ENCODE measurements at places on chromosomes 2 and 18. TPM values are rescaled to one million over a fixed set of nuclear protein-coding genes. Genes with fewer than 3 reads are reported as not detected.

C1QL2 gene
- not detected for polyA plus RNA-seq

GRCh38 chr2:40240070-40240469 is 211.8 kb downstream of the SLC8A1 start:
- H3K4me1 ChIP-seq = no peaks in the 10 kb centered on the region
- H3K27ac ChIP-seq = no peak overlapping the region
- H3K36me3 ChIP-seq = no peaks in the 10 kb centered on the region
- H3K27me3 ChIP-seq = no peaks in the 10 kb centered on the region
- no peak overlapping the region for H3K4me3 ChIP-seq
- DNase-seq = no peak

- H3K36me3 ChIP-seq = peaks cover 5% of the 10 kb centered on the region
- no peaks in the 10 kb centered on the region for H3K27me3 ChIP-seq
- no peak overlapping the region for H3K4me3 ChIP-seq
- H3K4me1 ChIP-seq = no peaks in the 10 kb centered on the region
Observed at GRCh38 chr2:52454962-52455361, 1312.6 kb upstream of the CHAC2 start.

DNA sequence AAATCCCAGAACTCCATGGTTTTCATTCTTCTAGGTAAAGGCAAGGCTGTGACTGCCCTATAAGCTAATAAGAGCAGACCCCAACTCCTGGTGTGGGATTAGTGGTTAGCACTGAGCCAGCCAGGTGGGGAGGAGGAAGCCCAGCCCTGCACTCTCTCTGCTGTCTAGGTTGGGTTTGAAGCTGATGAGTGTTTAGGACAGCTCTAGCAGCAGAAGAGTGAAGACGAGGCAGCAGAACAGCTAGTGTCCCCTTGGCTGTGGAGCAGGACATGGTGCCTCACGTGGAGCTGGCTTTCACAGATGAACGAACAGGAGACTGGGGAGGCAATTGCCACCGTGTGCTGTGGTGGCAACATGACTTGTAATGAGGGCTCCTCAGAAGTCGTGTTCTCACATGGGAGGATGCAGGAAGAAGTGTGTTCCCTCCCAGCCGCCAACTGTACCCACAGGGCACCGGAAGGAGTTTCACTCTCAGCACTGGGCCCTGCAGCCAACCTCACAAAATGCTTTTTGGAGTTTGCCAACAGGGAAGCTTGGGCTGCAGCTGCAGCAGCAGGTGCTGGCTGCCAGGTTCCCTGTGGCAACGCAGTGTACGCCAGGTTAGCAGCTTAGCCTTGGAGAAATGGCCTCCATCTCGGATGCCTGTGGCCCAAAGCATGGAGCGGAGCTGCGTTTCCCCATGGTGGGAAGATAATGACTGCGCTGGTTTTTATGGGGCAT is 328.2 kb downstream of the SETBP1 start:
- DNase-seq = no peak
- peak overlapping the region; percentile 40 for H3K27ac ChIP-seq
- peaks cover 28% of the 10 kb centered on the region for H3K4me1 ChIP-seq
- peak overlapping the region; percentile 62 for H3K4me3 ChIP-seq
